ENCODE measurements at places on chromosomes 6 and 20.

DNA sequence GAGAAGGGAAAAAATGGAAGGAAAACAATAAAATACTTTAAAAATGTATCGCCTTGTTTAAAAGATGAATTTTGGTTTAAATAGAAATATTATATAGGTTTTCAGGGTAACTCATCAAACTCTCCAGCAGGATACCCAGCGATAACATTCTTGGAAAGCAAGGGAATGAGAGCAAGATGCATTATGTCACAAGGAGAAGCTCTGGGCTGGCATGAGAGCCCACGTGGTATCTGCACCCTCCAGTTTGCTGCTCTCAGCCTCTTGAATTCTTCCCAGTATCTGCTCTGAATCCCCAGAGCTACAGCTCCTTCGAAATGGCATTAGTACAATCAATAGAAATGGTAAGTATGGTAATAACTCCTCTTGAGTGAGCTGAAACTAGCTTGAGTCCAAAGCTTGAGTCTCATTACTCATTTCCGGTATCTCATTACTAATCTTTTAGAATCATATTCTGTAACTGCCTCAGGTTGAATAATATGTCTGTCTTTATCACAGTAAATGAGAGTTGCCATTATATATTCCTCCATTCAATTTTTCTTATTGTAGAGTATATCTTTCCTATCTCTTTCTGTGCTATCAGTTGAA, 4.9 kb upstream of the TMEM242 start:
- DNase-seq: no peak

- DNase-seq: no peak
Observed at GRCh38 chr6:75130784-75131183, 75.1 kb downstream of the COL12A1 start.

GRCh38 chr6:110430236-110430635, 14.9 kb upstream of the DDO start:
- DNase-seq: no peak

GRCh38 chr20:60302875-60303274, 344.7 kb downstream of the CDH26 start:
- no peak for DNase-seq

DNA sequence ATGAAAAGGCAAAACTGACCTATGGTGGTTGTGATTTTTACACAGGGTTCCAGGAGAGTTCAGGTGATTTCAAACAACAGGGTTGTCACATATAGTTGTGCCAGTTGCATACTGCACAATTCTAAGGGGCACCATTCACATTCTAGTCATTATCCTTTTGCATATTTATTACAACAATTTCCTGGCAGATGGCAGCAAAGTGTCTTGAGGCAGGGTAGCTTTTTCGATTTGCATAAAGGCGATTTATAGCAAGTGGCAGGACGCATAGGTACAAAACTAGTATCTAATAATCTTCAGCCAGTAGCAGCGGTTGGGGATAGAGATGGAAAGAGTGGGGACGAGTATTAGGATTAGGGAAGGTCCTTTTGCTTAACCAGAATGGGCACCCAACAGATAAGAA, 46.5 kb upstream of the TRAF3IP2 start:
- no peak for DNase-seq

DNA sequence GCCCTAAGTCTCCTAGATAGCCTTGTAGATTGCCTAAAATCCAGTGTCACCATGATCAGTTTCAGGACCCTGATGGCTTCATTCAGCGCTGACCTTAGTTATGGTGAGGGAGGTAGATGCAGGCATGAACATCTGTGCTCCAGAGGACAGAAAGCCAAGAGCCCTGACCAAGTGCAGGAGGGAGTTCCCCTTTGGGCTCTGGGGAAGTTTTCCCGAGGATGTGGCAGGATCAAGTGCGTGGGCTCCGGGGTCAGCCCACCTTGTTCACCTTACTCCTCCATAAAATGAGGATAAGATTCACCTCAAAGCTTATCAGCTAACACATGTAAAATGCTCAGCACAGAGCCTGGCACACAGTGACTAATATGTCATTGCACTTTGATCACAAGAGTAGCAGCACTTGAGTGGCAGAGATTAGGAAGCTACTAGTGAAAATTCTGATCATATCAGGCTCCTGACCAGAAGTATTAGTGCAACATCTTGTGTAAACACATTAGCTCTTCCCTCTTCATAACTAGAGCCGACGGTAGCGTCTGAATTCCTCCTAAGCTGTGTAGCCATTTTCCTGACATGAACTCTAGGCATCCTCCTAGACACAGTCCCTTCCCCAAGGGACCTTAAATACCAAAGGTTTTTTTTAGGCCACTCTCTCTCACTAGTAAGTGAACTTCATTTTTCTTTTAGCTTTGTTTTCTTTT, 125.2 kb downstream of the SULF2 start:
- DNase-seq: no peak

DNA sequence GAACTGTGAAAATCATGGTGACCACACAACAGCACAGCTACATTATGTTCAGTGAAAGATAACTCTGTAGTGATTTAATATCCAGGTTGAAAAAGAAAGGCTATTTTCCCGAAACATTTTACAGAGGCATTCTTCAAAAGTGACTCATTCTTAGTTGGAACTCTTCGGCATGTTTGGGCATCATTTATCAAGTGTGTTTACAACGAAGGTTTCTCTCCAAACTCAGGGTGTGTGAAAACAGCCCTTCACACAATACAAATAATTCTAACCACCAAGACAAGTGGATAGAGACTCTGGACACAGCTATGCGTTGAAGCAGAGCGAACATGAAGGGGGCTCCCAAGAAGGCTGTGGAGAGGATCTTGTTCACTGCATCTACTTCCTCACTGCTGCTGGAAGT, 57.6 kb downstream of the CBLN4 start:
- DNase-seq: no peak

DNA sequence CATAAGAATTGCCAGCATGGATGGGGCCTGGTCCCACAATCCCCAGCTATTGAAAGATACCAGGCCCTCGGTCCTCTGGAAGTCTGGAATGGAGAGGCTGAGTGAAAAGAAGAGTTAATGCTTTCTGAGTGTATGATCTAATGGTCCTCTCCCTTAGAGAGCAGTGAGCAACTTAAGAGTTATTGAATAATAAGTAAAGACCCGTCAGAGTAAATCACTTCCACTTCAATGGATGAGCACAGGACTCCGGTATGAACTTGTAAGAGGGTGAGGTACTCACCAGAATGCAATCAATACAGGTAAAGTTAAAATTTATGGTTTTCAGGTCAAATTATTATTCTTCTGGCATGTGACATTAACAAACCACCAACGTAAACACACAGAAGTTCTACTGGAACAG, 39.9 kb downstream of the FAXC start:
- no peak for DNase-seq

DNA sequence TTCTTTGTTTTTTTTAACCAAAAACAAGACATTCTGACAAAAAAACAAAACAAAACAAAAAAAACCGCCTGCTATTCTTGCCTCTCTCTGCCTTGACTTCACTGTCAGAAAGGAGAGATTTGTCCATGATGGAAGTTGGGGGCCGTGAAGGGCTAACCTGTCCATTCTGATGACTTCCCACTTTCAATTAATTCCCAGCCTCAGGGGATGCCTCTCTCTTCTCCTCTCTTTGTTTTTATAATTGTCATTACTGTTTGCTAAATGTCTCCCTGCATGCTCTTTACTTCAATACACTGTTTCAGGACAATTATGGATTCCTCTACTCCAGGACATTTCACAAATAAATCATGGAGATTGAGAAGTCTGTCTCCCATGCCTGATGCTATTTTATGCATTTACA, 130.5 kb upstream of the CNR1 start:
- no peak for DNase-seq

GRCh38 chr20:23232679-23233308, 117.8 kb upstream of the NXT1 start:
- no peak for DNase-seq

DNA sequence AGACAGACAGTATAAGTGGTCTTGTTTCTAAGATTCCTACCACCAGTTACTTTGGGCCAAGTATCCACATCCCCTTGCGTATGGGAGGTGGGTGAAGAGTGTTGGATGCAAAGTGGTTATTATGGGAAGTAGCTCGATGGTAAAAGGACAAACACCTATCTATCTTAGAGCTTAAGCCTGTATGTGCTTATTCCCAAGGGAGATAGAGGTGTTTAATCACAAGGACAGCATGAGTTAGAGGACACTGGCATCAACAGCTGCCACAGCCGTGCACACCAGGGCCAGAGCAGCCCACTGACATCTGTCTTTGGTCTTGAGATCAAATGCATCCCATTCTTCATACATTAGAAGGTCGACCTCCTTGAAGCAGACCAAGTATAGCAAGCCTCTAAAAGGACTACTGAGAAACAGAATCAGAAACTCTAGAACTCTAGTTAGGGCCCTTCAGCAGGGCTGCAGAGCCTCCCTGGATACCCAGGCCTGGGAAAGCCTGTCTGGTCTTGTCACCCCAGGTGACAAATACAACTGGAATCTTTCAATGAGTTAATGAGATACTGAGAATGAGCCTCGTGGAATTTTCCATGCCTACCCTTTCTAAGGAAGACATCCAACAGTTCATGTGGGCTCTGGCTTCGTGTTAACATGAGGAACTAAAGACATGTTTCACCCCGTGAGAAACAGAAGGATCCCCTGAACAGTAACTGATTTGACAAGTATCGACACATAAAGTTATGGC, 28.7 kb downstream of the TXNDC5 start:
- DNase-seq: no peak

DNA sequence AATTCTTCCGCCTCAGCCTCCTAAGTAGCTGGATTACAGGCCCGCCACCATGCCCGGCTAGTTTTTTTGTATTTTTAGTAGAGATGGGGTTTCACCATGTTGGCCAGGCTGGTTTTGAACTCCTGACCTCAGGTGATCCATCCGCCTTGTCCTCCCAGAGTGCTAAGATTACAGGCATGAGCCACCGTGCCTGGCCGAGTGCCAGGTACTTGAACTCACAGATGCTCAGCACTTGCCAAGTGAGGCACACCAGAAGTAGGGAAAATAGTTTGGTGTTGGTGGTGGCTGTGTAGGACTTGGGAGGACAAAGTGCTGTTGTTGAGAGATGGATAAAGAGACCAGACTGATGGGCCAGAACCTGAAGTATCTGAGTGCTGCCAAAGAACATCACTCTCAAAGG, 40.0 kb upstream of the MBOAT1 start:
- DNase-seq: no peak

GRCh38 chr6:15877231-15877630, 214.4 kb upstream of the DTNBP1 start:
- DNase-seq: no peak

GRCh38 chr6:142300758-142301650, 803 bp upstream of the ADGRG6 start:
- DNase-seq: peak; percentile 57

DNA sequence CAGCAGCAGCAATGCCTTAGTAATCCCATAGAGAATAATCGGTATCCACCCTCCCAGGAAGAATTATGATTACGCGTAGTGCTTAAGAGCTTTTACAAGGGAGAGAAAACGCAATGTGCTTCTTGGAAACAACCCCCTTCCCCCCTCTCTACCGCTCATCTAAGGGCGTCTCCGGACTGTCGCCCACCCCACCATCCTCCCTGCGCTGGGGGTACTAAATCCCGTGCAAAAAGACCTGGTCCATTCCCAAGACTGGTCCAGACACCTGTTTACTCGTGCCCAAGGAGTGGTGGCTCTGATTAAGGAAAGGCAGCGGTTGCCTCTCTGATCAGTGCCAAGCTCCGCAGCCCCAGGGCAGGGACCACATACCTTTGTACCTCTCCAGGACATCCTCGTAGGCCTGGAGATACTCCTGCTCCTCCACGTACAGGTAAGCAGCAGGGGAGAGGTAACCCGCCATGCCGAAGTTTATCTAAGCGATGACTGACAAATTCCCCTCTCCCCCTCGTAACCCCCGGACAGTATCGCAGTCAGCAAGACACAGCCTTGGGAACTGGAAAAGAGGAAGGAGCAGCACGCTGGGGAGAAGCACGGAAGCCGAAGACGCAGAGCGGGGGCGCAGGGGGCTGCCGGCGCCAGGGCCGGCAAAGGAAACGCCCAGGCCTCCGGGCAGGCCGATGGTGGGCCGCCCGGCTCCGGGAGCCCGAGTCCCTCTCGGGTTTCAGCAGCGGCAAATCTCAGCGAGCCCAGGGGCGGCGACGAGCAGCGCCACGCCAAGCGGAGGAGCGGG, 112.0 kb upstream of the BEND6 start:
- no peak for DNase-seq

GRCh38 chr6:91266156-91266555, 679.3 kb upstream of the MAP3K7 start:
- no peak for DNase-seq

- no peak for DNase-seq
Observed at GRCh38 chr6:150634176-150634963, 34.7 kb downstream of the PLEKHG1 start.

- DNase-seq: no peak
Observed at GRCh38 chr20:49672096-49672664, 41.5 kb downstream of the B4GALT5 start.

DNA sequence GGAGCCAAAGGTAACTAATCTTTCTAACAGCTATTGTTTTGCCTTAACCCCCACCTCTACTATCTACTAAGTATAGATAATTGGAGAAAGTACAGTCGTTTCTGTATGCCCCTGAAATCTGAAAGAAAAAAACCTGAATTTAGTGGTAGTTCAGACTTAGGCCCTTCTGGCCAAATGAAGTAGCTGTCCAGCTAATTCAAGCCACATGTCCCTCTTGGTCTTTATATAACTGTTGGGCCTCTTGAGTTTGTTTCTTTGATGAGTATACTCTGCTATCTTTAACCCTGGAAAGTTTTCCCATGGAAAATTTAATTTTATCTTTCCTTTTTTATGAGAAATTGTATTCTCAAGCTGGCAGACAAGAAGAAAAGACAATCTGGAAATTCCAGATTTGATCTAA, 73.0 kb upstream of the FAM8A1 start:
- DNase-seq: no peak

- no peak for DNase-seq
Observed at GRCh38 chr6:34223381-34223955, 13.2 kb upstream of the HMGA1 start.

DNA sequence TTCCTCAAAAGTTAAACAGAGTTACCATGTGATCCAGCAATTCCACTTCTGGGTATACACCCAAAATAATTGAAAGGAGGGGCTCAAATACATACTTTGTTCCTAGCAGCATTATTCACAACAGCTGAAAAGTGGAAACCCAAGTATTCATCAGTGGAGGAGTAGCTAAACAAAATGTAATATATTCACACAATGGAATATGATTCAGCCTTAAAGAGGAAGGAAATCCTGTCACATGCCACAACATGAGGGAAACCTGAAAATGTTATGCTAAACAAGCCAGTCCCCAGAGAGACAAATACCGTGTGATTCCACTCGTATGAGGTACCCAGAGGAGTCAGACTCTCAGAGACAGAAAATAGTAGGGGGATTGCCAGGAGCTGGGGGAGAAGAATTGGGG, 44.5 kb downstream of the PXDC1 start:
- DNase-seq: peak; percentile 64

All from pulmonary artery endothelial cell (primary cell).